ENCODE measurements at places on chromosomes 1 and 21.

GRCh38 chr1:193538003-193538354 is 351.6 kb upstream of the B3GALT2 start:
- no peak for ATAC-seq

- ATAC-seq: no peak
Observed at GRCh38 chr21:35328856-35329455, 279.9 kb upstream of the RUNX1 start.

- no peak for ATAC-seq
Observed at GRCh38 chr1:153968000-153968363, 280 bp downstream of the CREB3L4 start.

GRCh38 chr1:34696981-34697380 is 57.9 kb upstream of the GJB5 start:
- no peak for ATAC-seq

DNA sequence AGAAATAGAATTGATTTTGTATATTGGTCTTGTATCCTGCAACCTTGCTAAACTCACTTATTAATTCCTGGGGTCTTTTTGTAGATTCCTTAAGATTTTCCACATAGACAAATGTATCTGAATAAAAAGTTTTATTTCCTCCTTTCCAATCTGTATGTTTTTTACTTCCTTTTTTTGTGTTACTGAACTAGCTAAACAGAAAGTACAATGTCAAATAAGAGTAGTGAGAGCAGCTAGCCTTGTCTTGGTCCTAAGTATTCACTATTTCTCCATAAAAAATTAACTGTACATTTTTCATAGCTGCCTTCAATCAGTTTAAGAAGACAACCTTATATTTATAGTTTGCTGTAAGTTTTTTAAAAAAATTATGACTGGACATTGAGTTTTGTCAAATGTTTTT is 74.9 kb downstream of the FASLG start:
- ATAC-seq: no peak

- no peak for ATAC-seq
Observed at GRCh38 chr1:43270421-43271095, 775 bp downstream of the TMEM125 start.

DNA sequence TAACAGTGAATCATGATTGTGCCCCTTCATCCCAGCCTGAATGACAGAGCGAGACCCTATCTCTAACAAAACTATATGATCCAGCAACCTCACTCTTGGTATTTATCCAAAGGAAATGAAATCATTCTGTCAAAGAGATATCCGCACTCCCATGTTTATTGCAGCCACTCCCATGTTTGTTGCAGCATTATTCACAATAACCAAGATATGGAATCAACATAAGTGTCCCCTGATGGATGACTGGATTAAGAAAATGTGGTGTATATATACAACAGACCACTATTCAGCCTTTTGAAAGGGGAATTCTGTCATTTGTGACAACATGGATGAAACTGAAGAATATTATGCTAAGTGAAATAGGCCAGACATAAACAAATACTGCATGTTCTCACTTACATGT is 44.4 kb downstream of the TRMT1L start:
- ATAC-seq: no peak

GRCh38 chr1:204320382-204320804 is 39.3 kb downstream of the PLEKHA6 start:
- no peak for ATAC-seq

DNA sequence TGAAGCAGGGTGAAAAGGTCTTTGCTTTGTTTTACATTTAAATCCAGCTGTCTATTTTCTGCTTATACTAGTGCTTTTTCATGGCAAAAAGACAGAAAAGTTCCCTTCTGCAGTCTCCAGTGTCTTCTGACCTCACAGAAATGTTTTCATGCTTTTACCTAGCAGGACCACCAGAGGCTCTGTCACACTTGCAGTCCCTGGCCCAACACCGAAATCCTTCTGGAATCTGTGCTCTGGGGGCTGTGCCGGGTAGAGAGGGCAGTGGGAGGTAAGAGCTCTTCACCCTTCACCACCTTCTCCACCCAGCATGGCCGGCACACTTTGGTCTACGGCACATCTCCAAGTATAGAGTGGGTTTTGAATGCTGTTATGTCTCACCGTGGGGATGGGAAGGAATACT is 20.8 kb downstream of the GNAT2 start:
- ATAC-seq: no peak

- ATAC-seq: no peak
Observed at GRCh38 chr1:204400882-204401510, 10.6 kb downstream of the PPP1R15B start.

- ATAC-seq: peak; percentile 86
Observed at GRCh38 chr1:93615582-93616150, 66.0 kb downstream of the BCAR3 start.

GRCh38 chr1:219445864-219446263 is 167.0 kb downstream of the ZC3H11B start:
- ATAC-seq: no peak

GRCh38 chr1:230537456-230537855 is 104.8 kb upstream of the COG2 start:
- ATAC-seq: no peak

- ATAC-seq: no peak
Observed at GRCh38 chr1:202844935-202845334, 34.2 kb downstream of the PCAT6 start.

- ATAC-seq: no peak
Observed at GRCh38 chr1:147721716-147722115, 38.7 kb downstream of the GJA5 start.

DNA sequence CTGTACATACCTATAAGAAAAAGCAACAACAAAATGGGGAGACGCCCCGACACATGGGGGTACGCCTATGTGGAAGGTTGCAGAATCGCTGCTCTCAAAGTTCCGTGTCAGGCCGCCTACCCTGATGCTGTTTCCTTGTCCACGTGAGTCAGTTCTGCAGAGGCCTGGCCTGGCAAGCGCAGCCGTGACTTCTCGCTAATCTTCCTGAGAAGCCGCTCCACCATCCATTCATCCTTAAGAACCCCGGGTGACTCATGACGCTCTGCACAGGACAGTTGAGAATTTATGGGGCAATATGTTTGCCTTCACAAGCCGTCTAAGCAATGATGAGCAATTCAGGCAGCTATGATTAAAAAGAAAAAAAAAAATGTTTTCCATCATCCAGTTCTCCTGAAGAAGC is 122.3 kb upstream of the TMPRSS2 start:
- no peak for ATAC-seq
